Purkinje cell (primary cell): ENCODE measurements at places on chromosomes 12 and 14. TPM values are rescaled to one million over a fixed set of nuclear protein-coding genes. Genes with fewer than 3 reads are reported as not detected.

C14orf180 gene
- polyA plus RNA-seq, result not detected in 2 replicates

RNASE3 gene
- 2.3 TPM in 1 of 2 replicates, not detected in the other for polyA plus RNA-seq

ARL1 gene
- polyA plus RNA-seq, result 114 and 126 TPM in 2 replicates

MIP gene
- 0.51 TPM in 1 of 2 replicates, not detected in the other for polyA plus RNA-seq

C1S gene
- 9.1 and 16.7 TPM in 2 replicates for polyA plus RNA-seq

KRT86 gene
- polyA plus RNA-seq, result 0.19 and 0.92 TPM in 2 replicates

FKBP11 gene
- polyA plus RNA-seq, result 2.2 and 3.1 TPM in 2 replicates

CD163L1 gene
- 0.63 TPM in 1 of 2 replicates, not detected in the other for polyA plus RNA-seq

KLRD1 gene
- polyA plus RNA-seq, result 0.09 and 0.32 TPM in 2 replicates

IKZF4 gene
- 1.0 and 2.1 TPM in 2 replicates for polyA plus RNA-seq

SEL1L gene
- 501 and 642 TPM in 2 replicates for polyA plus RNA-seq

B4GALNT3 gene
- 0.74 TPM in 1 of 2 replicates, not detected in the other for polyA plus RNA-seq

ANO4 gene
- 215 and 244 TPM in 2 replicates for polyA plus RNA-seq

CMKLR1 gene
- polyA plus RNA-seq, result not detected in 2 replicates

DHRS2 gene
- not detected in 2 replicates for polyA plus RNA-seq

ATP23 gene
- polyA plus RNA-seq, result 10.2 and 13.2 TPM in 2 replicates

COX8C gene
- 1.0 TPM in 1 of 2 replicates, not detected in the other for polyA plus RNA-seq

SCYL2 gene
- polyA plus RNA-seq, result 19.1 and 27.0 TPM in 2 replicates

PLXNC1 gene
- 2.1 and 3.8 TPM in 2 replicates for polyA plus RNA-seq

SLCO1B1 gene
- not detected in 2 replicates for polyA plus RNA-seq

TFCP2 gene
- 15.4 and 19.0 TPM in 2 replicates for polyA plus RNA-seq

KERA gene
- polyA plus RNA-seq, result not detected in 2 replicates

OR6C2 gene
- not detected in 2 replicates for polyA plus RNA-seq

SLC10A1 gene
- 0.23 TPM in 1 of 2 replicates, not detected in the other for polyA plus RNA-seq

FAIM2 gene
- polyA plus RNA-seq, result 846 and 1,023 TPM in 2 replicates

TMPRSS12 gene
- 0.73 TPM in 1 of 2 replicates, not detected in the other for polyA plus RNA-seq

IL22 gene
- 2.3 TPM in 1 of 2 replicates, not detected in the other for polyA plus RNA-seq

TAS2R14 gene
- 10.0 and 17.3 TPM in 2 replicates for polyA plus RNA-seq

APOF gene
- 0.32 TPM in 1 of 2 replicates, not detected in the other for polyA plus RNA-seq

B4GALNT1 gene
- 39.3 and 50.4 TPM in 2 replicates for polyA plus RNA-seq

RNU4-1 gene
- not detected in 2 replicates for polyA plus RNA-seq

HPD gene
- not detected in 2 replicates for polyA plus RNA-seq

TPH2 gene
- not detected in 2 replicates for polyA plus RNA-seq

ANO2 gene
- polyA plus RNA-seq, result not detected in 2 replicates

PRPH gene
- polyA plus RNA-seq, result not detected in 2 replicates

JPH4 gene
- polyA plus RNA-seq, result 1.1 and 8.0 TPM in 2 replicates

SLCO1B3 gene
- not detected in 2 replicates for polyA plus RNA-seq

YARS2 gene
- polyA plus RNA-seq, result 13.2 and 15.5 TPM in 2 replicates

LMO3 gene
- 13.2 and 71.5 TPM in 2 replicates for polyA plus RNA-seq

LRCOL1 gene
- polyA plus RNA-seq, result not detected in 2 replicates

IRAK3 gene
- polyA plus RNA-seq, result 2.1 and 2.6 TPM in 2 replicates

TESPA1 gene
- polyA plus RNA-seq, result 13.2 TPM in 1 of 2 replicates, not detected in the other

C14orf39 gene
- polyA plus RNA-seq, result not detected in 2 replicates

STAB2 gene
- not detected in 2 replicates for polyA plus RNA-seq

PLBD2 gene
- polyA plus RNA-seq, result 21.0 and 25.4 TPM in 2 replicates

CDK2 gene
- polyA plus RNA-seq, result 0.31 TPM in 1 of 2 replicates, not detected in the other

XPOT gene
- 79.2 and 88.6 TPM in 2 replicates for polyA plus RNA-seq

CLEC2A gene
- not detected in 2 replicates for polyA plus RNA-seq

HOXC6 gene
- not detected in 2 replicates for polyA plus RNA-seq

PDE3A gene
- 2.7 and 4.2 TPM in 2 replicates for polyA plus RNA-seq

SLC6A15 gene
- 72.8 and 75.1 TPM in 2 replicates for polyA plus RNA-seq
